ENCODE measurements at places on chromosomes 6 and 20. TPM values are rescaled to one million over a fixed set of nuclear protein-coding genes. Genes with fewer than 3 reads are reported as not detected.
A peak's percentile ranks its signal among the peaks of the same experiment; 100 is the strongest.

DNA sequence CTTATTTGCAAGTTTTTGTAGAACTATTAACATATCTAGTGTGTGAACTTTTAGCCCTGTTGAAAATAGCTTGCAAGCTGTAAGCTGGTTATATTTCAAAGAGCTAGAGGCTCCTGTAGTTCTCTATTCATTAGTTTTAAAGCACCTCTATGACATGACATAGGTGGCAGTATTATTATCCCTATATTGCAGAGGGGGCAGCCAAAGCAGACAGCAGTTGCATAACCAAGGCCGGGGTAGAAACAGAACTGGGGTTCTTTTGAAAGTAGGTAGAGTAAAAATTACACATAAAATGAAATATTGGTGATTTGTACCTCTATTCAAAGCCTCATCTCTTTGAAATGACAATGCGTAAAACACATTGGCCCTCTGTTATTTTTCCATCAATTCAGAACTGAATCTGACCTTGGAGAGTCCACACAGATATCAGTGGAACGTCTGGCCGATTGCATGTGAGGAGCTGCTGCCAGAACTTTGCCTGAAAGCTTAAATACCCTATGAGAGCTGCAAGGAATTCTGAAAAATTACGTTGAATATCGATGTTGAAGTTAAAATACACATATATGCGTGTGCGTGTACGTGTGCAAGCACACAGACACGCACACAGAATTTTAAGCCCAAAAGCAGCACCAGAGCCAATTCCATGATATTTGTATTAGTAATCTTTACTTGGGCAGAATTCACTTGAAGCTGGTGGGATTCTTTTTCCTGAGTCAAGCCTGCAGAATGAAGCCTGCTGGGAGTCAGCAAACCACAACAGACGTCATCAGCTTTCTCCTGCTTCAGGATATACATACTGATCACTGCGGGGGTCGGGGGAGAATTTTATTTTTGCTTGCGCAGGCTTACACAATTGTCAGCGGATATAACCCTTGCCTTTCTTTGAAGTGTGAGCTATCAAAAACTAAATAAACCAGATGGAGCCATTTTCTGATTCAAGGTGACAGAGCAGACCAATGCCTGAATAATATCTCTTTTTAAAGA, 163.2 kb downstream of the PDE7B start:
- H3K27ac ChIP-seq = no peak overlapping the region
- no peak overlapping the region for H3K4me3 ChIP-seq
- no peaks in the 10 kb centered on the region for H3K4me1 ChIP-seq
- DNase-seq = no peak
- H3K36me3 ChIP-seq = no peaks in the 10 kb centered on the region

C20orf141 gene
- polyA plus RNA-seq = not detected

GRCh38 chr20:12570371-12570770, 438.4 kb upstream of the SPTLC3 start:
- H3K27me3 ChIP-seq = no peaks in the 10 kb centered on the region
- no peaks in the 10 kb centered on the region for H3K36me3 ChIP-seq
- no peaks in the 10 kb centered on the region for H3K4me1 ChIP-seq

DNA sequence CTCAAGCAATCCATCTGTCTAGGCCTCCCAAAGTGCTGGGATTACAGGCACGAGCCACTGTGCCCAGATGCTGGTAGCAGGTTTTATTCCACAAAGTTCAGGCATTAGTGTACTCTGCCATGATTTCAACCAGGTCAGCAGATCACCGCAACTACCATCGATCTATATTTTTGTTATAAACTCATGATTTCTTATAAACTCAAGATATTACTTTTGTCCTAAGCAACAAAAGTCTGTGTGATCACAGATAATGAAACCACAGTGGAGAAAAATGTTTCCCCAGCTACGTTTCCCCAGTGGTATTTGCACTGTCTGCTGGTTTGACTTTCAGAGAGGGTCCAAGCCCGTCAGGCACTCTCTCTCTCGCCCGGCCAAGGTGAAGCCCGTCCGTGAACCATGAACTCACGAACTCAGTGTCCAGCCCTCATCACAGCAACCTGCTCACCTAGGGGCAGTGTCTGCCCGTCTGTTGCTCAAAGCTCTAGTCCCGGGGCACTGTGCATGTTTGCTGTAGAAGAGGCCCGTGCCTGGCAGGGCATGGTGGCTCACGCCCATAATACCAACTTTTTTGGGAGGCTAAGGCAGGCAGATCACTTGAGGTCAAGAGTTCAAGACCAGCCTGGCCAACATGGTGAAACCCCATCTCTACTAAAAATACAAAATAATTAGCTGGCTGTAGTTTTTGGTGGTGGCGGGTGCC, 7.0 kb downstream of the SLC4A11 start:
- DNase-seq = no peak
- no peaks in the 10 kb centered on the region for H3K4me1 ChIP-seq
- H3K4me3 ChIP-seq = no peak overlapping the region
- H3K27ac ChIP-seq = no peak overlapping the region
- H3K27me3 ChIP-seq = peaks cover 23% of the 10 kb centered on the region
- H3K36me3 ChIP-seq = peaks cover 5% of the 10 kb centered on the region

GRCh38 chr6:38518511-38519304, 121.0 kb downstream of the BTBD9 start:
- no peak for DNase-seq
- no peak overlapping the region for H3K4me3 ChIP-seq
- H3K36me3 ChIP-seq = no peaks in the 10 kb centered on the region
- no peak overlapping the region for H3K27ac ChIP-seq

TENT5A gene
- polyA plus RNA-seq = 3.0 TPM

DNA sequence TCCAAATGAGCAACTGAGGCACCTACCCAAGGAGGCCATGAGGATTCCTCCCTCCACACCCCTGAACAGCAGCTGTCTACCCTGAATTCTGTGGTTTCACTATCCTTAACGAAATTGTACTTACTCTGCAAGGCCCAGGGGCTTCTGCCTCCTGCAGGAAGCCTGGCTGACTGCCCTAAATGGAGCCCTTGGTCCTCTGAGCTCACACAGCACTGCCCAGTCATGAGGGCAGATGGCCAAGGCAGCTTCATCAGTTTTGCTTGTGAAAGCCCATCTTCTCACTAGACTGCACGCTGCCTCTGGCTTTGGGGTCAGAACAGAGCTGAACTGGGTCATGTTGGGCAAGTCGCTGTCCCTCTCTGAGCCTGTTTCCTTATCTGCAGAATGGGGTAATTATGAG, 26.4 kb upstream of the SIRPA start:
- no peaks in the 10 kb centered on the region for H3K36me3 ChIP-seq
- DNase-seq = no peak
- no peaks in the 10 kb centered on the region for H3K27me3 ChIP-seq
- H3K4me1 ChIP-seq = peaks cover 4% of the 10 kb centered on the region
- H3K27ac ChIP-seq = no peak overlapping the region

GRCh38 chr20:21867811-21868210, 162.3 kb downstream of the PAX1 start:
- no peaks in the 10 kb centered on the region for H3K4me1 ChIP-seq
- no peaks in the 10 kb centered on the region for H3K27me3 ChIP-seq
- H3K4me3 ChIP-seq = no peak overlapping the region
- DNase-seq = no peak
- no peaks in the 10 kb centered on the region for H3K36me3 ChIP-seq
- H3K27ac ChIP-seq = no peak overlapping the region

DNA sequence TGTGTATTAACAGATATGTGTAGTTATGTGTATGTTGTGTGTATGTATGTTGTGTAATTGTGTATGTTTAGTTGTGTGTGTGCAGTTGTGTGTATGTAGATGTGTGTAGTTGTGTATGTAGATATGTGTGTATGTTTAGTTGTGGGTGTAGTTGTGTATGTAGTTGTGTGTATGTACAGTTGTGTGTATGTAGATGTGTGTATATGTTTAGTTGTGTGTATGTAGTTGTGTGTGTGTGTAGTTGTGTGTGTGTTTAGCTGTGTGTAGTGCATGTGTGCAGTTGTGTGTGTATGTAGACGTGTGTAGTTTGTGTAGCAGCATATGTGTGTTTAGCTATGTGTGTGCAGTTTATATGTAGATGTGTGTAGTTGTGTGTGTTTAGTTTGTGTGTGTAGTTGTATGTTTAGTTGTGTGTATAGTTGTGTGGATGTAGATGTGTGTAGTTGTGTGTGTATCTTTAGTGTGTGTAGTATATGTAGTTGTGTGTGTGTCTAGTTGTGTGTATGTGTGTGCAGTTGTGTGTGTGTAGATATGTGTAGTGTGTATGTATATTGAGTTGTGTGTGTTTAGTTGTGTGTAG, 16.3 kb downstream of the SIRT5 start:
- H3K27ac ChIP-seq = no peak overlapping the region
- no peaks in the 10 kb centered on the region for H3K27me3 ChIP-seq
- H3K4me3 ChIP-seq = no peak overlapping the region
- peaks cover 56% of the 10 kb centered on the region for H3K36me3 ChIP-seq
- no peak for DNase-seq

DNA sequence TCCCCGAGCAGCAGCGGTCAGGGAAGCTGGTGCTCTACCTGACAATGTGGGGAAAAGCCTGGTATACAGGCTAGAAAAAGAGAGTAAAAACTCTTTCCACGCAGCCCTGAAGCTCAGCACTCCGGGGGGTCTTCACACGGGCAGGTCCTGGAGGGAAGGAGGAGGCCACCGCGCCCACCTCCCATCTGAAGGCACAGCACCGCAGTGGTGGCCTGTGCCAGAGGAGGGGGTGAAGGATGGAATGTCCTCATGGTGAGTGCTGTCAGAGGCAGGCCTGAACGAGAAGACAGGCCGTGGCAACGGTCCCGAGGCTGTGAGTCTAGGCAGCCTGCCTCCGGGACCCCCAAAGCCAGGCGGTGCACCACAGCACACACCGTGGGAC, 5.8 kb downstream of the SLC2A4RG start:
- no peak for DNase-seq
- peaks cover 63% of the 10 kb centered on the region for H3K4me1 ChIP-seq
- no peak overlapping the region for H3K4me3 ChIP-seq

- peaks cover 12% of the 10 kb centered on the region for H3K4me1 ChIP-seq
- DNase-seq = peak; percentile 81
- H3K27ac ChIP-seq = peak overlapping the region; percentile 18
- no peaks in the 10 kb centered on the region for H3K36me3 ChIP-seq
These were observed 49.5 kb downstream of the TOX2 start for GRCh38 chr20:43963872-43964791.

IMPG1 gene
- polyA plus RNA-seq = 0.02 TPM

LY6G6C gene
- not detected for polyA plus RNA-seq

DNA sequence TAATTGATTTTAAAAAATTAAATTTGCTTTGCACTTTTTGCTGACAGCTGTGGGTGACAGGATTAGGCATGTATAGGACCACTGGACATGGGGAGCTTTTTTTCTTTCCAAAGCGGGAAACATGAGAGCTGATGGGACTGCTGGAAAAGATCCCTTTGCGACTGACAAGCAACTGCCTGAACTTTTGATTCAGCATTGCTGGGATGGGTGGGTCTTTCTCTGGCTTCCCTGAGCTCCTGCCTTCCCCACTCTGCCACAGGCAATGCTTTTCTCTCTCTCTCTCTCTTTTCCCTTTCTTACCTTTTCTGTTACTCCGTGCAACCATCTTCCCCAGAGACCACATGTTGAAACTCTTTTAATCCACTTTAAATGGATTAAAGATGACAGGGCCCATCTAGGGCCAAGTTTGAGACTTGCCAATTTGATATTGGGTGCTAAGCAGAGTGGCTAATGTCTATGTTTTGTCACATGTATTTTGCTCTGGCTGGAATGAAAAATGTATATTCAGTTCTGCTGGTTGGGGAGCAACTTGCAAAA, 33.5 kb upstream of the TPD52L1 start:
- H3K27me3 ChIP-seq = no peaks in the 10 kb centered on the region
- no peak for DNase-seq
- no peak overlapping the region for H3K27ac ChIP-seq
- no peak overlapping the region for H3K4me3 ChIP-seq
- H3K4me1 ChIP-seq = no peaks in the 10 kb centered on the region

PHACTR3 gene
- 2.6 TPM for polyA plus RNA-seq

PIGU gene
- 15.2 TPM for polyA plus RNA-seq

DNA sequence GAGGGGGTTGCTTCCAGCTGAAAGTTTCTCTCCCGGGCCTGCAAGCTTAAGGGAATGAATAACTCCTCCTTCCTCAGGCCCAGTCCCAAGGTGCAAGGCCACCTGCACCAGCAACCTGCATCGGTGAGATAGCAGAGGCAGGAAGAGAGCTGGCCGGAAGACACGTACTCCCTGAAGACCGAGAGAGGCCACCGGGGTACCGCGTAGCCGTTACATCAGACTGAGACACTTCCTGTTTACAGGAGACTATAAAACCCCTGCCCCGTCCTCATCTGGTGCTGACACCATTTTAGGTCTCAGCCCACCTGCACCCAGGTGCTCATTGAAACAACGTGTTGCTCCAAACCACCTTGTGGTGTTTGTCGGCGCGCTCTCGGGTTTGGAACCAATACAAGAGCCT, 60.5 kb upstream of the PRND start:
- H3K36me3 ChIP-seq = no peaks in the 10 kb centered on the region
- H3K27me3 ChIP-seq = no peaks in the 10 kb centered on the region
- H3K27ac ChIP-seq = no peak overlapping the region
- DNase-seq = peak; percentile 82
- H3K4me3 ChIP-seq = no peak overlapping the region
- no peaks in the 10 kb centered on the region for H3K4me1 ChIP-seq

- H3K27ac ChIP-seq = no peak overlapping the region
- H3K4me3 ChIP-seq = no peak overlapping the region
- no peaks in the 10 kb centered on the region for H3K36me3 ChIP-seq
- DNase-seq = no peak
- no peaks in the 10 kb centered on the region for H3K27me3 ChIP-seq
These were observed 142.8 kb downstream of the SMOC2 start for GRCh38 chr6:168583821-168584220.

DNA sequence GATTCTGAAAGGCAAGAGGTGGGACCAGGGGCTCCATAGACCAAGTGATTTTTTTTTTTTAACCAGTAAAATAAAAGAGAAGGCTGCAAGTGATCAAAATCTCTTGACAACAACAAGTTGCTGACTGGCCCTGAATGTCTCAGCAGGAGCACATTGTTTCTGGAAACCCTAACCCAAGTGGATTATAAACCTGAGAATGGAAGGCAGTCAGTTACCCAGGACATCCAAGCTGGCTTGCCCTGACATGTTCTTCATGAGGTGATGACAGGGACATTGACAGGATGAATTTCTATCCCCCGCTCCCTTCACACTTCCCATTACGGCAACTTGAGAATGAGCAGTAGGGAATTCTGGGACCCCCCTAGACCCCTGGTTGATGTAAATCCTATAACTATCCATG, 49.6 kb upstream of the RIPOR2 start:
- H3K27me3 ChIP-seq = no peaks in the 10 kb centered on the region
- H3K27ac ChIP-seq = no peak overlapping the region
- H3K4me3 ChIP-seq = no peak overlapping the region
- peaks cover 41% of the 10 kb centered on the region for H3K4me1 ChIP-seq

- no peaks in the 10 kb centered on the region for H3K27me3 ChIP-seq
- no peak overlapping the region for H3K27ac ChIP-seq
- H3K4me3 ChIP-seq = no peak overlapping the region
- no peaks in the 10 kb centered on the region for H3K36me3 ChIP-seq
- DNase-seq = no peak
- H3K4me1 ChIP-seq = no peaks in the 10 kb centered on the region
These were observed 61.5 kb upstream of the TMEM181 start for GRCh38 chr6:158498362-158498761.
